Suppressor macrophage treated with lipopolysaccharide for 4 hours (primary cell): ENCODE measurements at places on chromosomes 5 and 9.

DNA sequence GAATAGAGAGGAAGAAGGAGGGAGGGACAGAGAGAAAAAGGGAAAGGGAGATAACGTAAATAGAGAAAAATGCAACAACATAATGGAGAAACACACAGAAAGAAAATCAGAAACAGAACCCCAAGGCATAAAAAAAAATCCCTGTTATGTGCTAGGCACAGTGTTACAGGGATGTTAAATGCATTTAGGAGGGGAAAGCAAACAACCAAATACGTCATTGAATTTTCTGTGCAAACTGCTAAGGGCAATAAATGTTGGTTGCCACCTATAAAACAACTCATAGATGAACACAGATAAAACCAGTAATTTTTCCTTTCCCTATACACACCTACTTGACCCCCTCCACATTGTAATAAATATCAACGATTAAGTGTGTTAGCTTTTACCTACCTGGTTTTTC is 51.3 kb upstream of the ASTN2 start:
- no peak for DNase-seq

DNA sequence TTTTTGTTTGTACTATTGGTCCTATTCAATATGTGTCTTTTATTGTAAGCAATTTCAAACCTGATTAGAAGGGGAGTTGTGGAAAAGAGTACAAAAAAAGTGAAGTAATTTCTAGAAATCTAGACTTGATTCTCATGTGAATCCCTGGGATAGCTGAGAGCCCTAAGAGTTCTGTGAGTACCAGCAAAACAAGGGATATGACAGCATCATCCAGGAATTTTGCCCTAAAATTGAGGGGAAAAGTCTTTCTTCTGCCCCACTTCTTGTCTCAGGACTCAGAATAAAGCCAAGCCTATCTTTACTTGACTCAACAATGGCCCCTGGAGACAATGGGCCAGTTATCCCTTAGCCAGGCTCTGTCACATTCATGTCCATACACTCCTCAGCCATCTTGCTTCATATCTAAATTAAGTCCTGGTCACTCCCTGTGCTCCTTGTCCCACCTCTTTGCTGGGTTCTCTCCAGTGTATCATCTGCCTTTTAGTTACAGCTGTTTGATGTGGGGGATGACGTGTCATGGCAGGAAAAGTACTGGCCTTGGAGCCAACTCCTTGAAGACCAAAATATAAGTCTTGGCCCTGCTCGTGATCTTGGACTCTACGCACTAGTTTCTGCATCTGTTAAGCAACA is 81.2 kb downstream of the ADAMTS12 start:
- no peak for DNase-seq

- no peak for DNase-seq
Observed at GRCh38 chr9:75488719-75489110, 400.4 kb downstream of the OSTF1 start.

- DNase-seq = no peak
Observed at GRCh38 chr9:77872863-77873262, 158.7 kb downstream of the GNAQ start.

- no peak for DNase-seq
Observed at GRCh38 chr9:120344230-120344629, 235.7 kb downstream of the CDK5RAP2 start.

- DNase-seq = no peak
Observed at GRCh38 chr5:148798786-148799185, 27.6 kb upstream of the ADRB2 start.

DNA sequence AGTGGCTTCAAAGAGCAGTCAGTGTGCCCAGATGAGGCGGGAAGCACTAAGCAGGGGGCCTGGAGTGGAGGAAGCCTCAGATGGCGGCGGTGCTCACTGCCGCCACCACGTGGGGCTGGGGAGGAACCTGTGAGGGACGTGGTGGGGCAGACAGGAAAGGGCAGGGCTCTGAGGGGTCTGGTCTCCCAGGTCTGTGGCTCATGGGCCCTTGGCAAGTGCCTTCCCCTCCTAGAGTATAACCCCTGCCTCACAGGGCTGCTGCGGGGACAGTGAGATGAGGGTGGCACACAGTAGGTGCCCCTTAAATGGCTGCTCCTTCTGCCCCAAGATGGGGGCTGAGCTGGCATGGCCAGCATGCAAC is 26.6 kb downstream of the NR5A1 start:
- peak; percentile 12 for DNase-seq

DNA sequence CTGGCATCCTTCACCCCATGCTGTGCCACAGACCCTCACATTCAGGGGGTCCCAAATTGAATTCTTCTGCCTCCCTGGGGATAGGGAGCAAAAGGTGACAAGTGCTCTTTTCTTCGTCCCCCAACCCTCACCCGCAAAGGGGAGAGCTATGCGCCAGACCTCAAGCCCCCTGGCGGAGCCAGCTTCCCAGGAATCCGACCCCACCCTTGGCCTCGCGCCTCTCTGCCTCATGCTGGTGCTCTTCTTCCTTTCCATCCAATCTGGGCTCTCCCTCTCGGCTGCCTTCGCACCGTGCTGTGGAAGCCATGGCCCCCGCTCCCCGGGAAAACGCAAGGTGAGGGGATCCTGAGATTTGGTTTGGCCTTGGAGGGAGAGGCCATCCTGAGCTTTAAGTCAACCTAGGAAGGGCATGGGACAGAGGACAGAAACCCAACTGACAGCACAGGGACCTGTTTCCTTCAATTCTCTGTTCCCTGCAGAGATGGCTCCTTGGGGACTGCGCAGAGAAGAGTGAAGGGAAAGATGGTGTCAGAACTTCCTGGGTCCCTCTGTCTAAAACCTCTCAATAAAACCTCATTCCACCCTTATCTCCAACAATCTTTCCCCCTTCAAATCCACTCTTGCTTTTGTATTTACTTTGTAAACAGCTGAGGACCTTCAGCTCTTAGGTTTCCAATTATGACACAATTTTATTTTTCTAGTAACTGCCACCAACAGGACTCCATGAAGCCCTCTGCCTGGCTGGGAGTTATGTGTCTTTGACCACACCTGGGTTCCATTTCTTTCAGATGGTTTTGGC is 36.3 kb upstream of the CRB2 start:
- DNase-seq = no peak

DNA sequence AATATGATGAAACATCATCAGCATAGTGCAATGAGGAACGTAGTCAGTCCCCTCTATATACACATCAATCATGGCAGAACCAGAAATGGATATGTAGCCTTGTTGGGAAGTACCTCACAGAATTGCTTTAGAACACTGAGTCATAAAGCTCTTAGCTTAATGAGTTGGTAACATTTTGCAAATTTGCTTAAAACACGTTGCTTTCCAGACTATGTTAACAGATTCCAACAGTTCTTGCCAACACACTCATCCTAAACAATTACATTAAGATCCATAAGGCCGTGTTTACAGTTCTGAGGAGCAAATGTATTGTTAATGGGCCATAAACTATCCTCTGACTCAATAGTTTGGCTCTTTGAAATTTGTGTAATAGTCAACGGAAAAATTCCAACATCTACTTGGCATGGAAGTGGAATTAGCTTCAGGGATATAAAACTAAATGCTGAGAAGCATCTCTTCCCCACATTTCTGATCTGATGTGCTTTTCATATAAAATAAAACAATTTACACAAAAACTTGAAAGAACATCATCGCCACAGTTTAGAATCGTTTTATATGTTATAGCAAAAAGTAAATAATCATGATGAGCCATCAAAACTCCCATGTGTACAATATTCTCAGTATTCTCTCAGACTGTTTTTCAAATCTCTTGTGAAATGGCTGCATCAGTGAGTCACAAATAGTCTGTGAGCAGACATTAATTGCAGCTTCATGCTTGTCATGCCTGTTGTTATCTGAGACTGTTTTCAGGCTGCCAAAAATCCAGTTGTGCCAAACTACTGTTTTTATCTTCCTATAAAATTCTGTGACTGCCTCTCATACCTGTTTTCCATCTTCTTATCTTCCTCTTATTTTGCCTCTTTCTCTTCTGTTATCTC is 291.9 kb downstream of the COX7C start:
- no peak for DNase-seq

DNA sequence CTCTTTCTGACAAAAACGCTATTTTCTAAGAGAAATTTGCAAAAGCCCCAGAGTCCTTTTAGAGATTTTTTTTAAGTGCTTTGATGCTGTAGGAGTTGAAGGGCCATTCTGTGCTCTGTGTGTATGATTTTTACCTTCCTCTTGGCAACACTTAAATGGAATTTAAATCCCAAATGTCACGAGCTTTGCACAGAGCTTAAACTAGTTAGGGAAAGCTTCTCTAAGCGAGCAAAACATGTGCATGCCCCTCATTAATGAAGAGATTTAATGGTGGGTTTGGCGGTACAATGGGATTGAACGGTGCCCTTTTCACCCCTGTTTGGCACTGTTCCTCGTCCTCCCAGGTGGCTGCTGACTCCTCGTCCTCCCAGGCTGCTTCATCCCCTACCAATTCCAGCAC is 220.7 kb downstream of the DRD1 start:
- no peak for DNase-seq

DNA sequence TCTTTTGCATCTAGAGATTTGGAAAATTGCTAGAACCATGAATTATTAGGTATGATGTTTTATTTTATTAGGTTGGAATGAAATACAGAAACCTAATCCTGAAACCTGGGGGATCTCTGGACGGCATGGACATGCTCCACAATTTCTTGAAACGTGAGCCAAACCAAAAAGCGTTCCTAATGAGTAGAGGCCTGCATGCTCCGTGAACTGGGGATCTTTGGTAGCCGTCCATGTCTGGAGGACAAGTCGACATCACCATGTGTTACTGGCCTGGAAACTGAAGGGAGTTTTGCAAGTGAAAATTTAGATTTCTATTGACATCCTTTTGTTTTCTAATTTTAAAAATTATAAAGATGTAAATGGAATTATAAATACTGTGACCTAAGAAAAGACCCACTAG is 100.7 kb downstream of the NLN start:
- no peak for DNase-seq

DNA sequence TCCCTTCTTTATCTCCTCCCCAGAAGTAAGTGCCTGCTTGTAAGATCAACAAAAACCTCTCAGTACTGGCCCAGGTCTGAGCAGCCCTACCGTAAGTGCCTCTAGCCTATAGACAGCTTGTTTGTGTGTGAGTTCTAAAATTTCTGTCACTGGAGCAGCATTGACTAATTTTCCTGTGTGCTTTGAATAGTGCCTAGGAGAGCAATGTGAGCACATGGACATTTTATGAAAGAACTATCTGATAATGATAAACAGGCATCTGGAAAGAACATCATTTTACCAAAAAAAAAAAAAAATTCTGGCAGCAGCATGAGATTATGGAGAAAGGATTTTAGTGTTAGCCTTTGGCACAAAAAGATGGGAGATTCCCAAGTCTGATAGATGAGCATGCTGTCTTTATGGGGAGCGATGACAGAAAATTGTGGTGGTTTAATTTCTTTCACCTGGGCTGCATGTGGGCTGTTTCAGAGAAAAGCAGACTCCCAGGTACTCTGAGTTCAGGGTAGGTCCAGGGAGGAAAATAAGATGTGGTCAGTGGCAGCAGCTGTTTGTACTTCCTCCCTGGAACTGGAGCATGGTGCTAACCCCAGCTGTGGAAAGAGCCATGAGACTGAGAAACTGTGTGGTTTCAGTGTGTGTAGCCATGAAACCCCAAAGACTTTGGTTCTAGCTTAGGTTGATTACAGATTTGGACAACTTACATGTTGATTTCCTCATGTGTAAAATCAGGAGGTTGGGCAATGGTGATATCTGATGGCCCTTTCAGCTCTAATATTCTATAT is 419.9 kb downstream of the NTRK2 start:
- DNase-seq = no peak

- no peak for DNase-seq
Observed at GRCh38 chr5:107377277-107377609, 293.5 kb downstream of the EFNA5 start.

DNA sequence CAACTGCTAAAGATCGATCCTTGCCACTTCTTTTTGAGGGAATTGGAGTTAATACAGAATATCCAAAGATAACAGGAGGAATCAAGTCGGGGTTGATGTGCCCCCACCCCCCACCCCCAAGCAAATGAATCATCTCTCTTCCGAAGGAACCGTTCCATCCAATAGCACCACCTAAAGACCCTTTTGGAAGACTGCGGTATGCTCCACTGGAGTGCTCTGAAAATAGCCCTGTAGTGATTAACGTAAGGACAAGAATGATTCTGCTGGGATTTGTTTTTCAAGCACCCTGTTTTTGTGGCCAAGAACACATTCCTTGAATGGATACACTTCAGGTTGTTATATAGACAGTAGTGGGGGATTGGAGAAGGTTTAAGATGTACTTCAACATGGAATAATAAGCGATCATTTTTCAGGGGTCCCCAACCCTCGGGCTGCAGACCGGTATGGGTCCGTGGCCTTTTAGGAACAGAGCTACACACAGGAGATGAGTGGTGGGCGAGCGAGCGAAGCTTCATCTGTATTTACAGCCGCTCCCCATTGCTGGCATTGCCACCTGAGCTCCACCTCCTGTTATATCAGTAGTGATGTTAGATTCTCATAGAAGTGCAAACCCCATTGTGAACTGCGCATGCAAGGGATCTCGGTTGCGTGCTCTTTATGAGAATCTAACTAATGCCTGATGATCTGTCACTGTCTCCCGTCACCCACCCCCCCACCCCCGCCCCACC is 44.5 kb upstream of the TMEM252 start:
- no peak for DNase-seq

DNA sequence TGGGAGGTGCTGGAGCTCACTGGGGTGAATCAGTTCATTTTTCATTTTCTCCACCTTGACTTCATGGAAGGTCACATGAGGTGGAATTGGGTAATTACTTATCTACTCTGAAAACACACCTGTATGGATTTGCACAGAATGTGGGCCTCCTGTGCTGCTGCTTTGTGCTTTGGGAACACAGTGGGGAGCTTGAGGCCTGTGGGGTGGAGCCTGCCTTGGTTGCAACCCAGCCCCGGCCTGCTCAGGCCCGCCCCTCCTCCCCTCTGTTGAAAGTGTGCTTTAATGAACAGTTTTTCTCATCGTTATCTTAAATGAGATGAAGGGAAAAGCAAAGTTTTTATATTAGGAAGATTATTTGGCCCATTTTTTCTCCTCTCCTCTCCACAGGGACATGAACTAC is 28.5 kb upstream of the DMRT3 start:
- DNase-seq = no peak

GRCh38 chr5:37308793-37309192 is 59.6 kb upstream of the CPLANE1 start:
- DNase-seq = no peak

GRCh38 chr9:69412741-69413150 is 87.7 kb downstream of the ENTREP1 start:
- peak; percentile 11 for DNase-seq

- DNase-seq = no peak
Observed at GRCh38 chr9:69165581-69165980, 8.5 kb upstream of the TJP2 start.

- DNase-seq = peak; percentile 35
Observed at GRCh38 chr9:131386281-131386680, 7.6 kb upstream of the PRRC2B start.

DNA sequence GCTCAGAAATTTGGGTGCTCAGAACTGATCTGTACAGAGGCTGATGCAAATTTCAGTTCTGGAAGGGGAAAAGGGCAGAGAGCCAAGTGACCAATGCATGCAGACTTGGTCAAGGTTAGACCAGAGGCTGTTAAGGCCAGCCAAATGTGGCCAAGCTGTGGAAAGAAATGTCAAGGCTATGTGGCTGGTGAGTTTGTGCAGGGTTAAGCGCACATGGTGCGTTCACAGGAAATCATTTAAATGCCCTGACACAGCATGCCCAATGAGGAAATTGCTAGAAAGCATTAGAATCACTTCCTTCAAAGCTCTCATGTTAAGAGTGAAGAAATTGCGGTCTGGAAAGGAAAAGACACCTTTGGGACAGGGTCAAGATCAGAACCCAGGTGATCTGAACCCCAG is 58.0 kb downstream of the PTPN3 start:
- peak; percentile 3 for DNase-seq

GRCh38 chr5:168171901-168172759 is 119.3 kb upstream of the WWC1 start:
- DNase-seq = no peak
